Stomach (tissue), 19 donors: ENCODE measurements at places on chromosomes 7 and 10. TPM values are rescaled to one million over a fixed set of nuclear protein-coding genes. Genes with fewer than 3 reads are reported as not detected.

GRCh38 chr10:130251766-130252165, 115.6 kb downstream of the GLRX3 start:
- no peak for DNase-seq

DNA sequence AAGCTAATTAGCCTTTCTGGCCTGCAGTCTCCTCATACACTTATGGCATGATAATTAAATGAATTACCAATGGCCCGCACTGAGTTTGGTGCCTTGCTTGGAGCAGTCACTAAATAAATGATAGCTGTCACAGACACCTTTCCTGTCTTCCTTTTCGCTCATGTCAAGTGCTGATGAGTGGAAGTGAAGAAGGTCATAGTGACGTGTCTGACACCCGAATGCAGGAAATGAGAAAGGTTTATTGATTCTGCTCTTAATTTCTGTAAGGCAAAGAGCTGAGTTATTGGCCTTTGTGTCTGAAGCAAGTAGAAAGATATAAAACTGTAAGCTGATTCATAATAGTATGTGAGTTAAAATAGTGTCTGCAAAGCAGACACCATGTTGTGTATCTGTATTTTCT, 13.2 kb upstream of the ESYT2 start:
- no peak for DNase-seq

SFRP4 gene
- not detected for total RNA-seq

DCLRE1C gene
- 12.3 TPM for total RNA-seq

- no peak for DNase-seq
Measured at GRCh38 chr10:114506871-114507385, 102.6 kb upstream of the AFAP1L2 start.

- no peak for DNase-seq
Measured at GRCh38 chr10:58853668-58854067, 322.8 kb upstream of the PHYHIPL start.

DNA sequence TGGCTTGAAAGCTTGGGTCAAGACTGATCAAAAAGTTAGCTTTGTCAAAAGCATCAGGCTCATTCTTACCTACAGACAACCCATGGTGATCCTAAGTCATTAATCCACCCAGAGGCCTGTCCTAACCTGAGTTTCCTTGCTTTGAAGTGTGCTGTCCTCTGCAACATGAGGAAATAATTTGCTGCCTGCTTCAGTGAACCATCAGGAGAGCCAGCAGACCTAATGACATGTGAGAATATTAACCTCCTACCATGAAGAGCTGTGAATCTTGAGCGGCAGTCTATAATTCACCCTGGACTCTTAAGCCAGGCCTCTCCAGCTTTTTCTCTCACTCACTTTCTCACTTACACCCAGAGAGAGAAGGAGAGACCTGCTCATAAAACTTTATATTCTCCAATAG, 590.0 kb downstream of the LRMDA start:
- no peak for DNase-seq

DNA sequence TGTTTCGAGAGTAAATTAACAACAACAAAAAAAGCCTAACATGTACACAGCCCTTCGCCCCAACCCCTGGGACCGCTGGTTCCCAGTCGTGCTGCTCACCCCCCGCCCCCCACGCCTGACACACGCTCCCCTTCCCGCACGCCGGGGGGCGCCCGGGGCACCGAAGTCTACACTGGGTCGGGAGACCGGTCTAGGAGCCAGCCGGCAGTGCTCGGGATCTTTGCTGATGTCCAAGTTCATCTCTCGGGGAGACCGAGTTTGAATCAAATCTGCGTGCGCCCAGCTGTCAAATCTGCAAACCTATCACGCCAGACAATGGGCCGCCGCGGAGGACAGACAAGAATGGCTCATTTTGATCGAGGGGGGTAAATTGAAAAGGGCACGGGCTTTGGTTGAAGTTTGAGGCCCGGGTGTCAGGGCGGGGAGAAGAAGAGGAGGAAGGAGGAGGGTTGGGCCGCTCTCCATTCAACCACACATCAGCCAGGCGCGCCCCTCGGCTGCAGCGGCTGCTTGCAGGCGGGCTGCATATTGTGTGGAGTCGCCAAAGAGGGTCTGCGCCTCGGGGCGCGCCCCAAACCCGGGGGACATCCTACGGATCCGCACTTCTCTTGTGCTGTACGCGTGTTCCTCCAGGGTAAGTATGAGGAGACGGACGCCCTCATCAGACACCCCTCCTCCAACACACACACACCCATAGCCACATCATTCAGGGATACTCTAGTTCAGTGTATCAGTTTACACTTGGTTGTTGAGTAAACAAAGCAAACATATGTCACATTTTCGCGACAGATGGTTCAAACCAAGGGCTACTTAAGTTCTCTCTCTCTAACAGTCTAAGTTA, 1.3 kb upstream of the GFRA1 start:
- DNase-seq = peak; percentile 71

WNT16 gene
- not detected for total RNA-seq

- no peak for DNase-seq
Measured at GRCh38 chr7:157077021-157077420, 61.7 kb upstream of the UBE3C start.

FBXO24 gene
- total RNA-seq = not detected

DNA sequence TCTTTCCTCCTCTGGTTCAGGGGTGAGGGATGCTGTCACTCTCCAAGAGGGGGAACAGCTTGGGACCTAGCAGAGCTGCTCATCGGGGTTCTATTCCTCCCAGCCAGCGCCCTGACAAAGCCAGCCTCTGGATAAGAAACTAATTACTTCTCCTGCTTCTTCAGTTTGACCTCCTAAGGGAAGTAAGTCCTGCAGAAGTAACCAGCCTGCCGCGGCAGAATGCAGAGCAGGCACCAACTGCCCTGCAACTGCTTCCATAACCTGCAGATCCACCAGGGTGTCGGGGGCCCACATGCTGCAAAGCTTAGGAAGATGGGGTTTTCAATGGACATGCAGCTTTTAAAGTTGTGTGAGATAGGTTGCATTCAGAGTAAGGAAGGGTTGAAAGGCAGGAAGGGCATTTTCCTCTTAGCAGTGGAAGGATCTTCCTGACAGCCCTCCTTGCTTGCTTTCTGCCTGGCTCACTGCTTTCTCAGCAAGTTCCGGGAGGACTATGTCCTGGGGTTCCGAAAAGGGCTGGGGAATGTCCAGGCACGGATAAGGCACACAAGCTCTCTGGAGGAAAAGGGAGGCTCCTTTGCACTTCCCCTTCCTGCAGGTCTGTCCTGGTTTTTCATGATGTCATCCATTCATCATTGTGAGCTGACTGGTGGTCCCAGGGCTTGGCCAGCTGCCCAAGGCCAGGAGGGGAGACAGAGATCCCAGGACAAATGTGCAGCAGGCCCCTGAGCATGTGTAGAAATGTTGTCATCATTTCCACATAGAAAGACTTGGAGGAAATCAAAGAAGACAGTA, 24.3 kb upstream of the CALU start:
- DNase-seq = no peak

DNA sequence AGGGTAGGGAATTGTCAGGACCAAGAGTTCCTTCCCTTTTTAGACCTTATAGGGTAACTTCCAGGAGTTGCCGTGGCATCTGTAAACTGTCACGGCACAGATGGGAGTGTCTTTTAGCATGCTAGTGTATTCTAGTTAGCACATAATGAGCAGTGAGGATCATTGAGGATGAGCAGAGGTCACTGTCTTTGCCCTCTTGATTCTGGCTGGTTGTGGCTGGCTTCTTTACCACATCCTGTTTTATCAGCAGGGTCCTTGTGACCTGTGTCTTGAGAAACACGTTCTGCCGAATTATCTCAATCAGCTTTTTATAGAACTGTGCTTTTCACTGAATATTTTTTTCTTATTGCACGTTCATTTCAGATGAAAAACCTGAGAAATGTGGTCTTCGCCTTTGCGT, 41.5 kb downstream of the MINPP1 start:
- DNase-seq = no peak

DNA sequence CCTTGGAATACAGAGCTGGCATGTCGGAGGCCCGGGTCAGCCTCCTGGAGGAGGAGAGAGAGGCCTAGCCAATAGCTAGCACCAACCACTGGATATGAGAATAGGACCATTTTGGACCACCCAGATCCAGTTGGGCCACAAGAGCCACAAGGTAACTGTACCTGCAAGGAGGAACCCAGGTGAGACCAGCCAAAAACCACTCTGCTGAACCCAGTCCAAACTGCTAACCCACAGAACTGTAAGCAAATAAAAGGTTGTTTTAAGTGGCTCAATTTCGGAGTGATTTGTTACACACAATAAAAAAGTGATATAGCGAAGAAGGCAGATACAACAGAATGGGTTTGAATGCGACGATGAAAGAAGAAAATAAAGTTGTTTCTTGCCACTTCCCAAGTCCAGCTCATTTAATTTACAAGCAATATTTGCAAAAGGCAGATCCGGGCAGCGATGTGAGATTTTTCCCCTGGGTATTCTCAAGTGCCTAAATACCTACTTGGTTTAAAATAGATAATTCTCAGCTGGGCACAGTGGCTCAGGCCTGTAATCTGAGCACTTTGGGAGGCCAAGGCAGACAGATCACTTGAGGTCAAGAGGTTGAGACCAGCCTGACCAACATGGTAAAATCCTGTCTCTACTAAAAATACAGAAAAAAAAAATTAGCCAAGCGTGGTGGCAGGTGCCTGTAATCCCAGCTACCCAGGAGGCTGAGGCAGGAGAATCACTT, 23.1 kb downstream of the ZNF467 start:
- no peak for DNase-seq

GRCh38 chr7:21261627-21262594, 166.0 kb upstream of the SP4 start:
- peak; percentile 69 for DNase-seq

ADO gene
- 24.1 TPM for total RNA-seq

- DNase-seq = no peak
Measured at GRCh38 chr10:109270173-109270572, 653.1 kb downstream of the XPNPEP1 start.

DNA sequence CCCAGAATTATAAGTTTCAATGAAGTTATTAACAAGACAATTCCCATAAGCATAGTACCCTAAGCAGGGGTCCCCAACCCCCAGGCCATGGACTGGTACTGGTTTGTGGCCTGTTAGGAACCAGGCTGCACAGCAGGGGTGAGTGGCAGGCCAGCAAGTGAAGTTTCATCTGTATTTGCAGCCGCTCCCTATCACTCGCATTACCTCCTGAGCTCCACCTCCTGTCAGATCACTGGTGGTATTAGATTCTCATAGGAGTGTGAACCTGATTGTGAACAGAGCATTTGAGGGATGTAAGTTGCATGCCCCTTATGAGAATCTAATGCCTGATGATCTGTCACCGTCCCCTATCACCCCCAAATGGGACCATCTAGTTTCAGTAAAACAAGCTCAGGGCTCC, 36.0 kb upstream of the KIAA1217 start:
- no peak for DNase-seq

- no peak for DNase-seq
Measured at GRCh38 chr7:89914711-89915110, 239.6 kb upstream of the STEAP1 start.

IL15RA gene
- total RNA-seq = 6.7 TPM

- DNase-seq = no peak
Measured at GRCh38 chr7:136900005-136900404, 31.6 kb downstream of the CHRM2 start.

TYSND1 gene
- 3.9 TPM for total RNA-seq

EVX1 gene
- total RNA-seq = not detected

DNA sequence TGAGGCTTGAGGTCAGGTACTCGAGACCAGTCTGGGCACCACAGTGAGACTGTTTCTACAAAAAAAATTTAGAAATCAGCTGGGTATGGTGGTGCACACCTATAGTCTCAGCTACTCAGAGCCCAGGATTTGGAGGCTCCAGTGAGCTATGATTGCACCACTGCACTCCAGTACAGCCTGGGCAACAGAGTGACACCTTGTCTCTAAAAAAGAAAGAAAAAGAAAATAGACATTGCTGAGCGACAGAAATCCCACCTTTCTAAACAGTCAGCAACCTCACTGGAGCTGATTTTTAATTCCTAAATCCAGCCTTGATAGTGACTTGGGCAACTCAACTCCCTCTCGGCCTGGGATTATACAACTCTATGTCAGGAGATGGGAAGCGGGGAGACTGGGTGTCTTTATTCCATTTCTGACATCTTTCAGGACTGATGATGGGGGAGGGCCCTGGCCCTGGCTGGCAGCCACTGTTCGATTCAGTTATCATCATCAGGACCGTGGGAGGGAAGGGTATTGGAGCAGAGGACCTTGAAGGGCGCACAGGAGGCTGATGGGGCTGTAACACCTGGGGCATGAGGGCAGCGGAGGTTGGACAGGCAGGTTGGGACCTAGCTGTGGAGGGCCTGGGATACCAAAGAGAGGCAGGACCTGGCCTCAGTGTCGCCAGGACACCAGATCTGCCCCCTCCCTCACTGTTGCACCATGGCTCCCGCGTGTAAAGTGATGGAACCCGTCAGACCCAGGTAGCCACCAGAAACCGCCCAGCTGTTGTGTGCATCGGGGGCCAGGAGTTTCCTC, 14.7 kb downstream of the HSPB1 start:
- peak; percentile 60 for DNase-seq
